ENCODE measurements at places on chromosomes 4 and X.

- DNase-seq, result no peak
Measured at GRCh38 chr4:173500841-173501591, 29.0 kb downstream of the HAND2 start.

DNA sequence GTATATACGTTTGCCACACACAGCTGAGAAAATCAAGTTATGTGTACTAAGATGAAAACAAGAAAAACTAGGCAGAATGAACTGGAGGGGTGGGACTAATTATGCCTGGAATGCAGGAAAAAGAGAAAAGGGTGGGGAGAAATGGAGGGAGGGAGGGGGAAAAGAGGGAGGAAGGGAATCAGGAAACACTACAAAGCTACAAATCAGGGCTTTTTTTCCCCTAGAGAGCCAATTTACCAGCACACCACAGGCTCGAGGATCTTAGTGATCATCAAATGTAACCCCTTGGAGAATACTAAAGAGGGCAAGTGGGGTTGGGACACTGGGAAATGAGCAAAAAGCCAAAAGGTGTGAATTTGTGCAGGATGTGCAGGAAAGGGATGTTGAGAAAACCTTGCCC is 451.9 kb downstream of the SMARCA1 start:
- no peak for DNase-seq

DNA sequence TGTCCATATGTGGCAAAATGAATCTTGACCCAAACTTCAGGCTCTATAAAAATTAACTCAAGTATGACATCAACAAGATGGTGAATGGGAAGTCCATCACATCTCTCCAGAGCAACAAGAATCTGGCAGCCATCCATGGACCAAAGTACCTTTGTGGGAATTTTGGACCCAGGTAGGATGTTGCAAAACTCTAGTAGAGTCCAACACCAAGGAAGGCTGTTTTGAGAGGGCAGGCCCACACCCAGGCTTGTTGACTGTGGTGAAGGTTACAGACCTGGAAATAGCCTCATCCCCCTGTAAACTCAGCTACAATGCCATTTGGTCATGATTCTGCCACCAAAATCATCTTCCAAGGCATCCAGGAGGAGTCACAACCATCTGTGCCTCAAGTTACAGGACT is 12.9 kb downstream of the DGAT2L6 start:
- no peak for DNase-seq

- no peak for DNase-seq
Measured at GRCh38 chrX:16436348-16437188, 213.4 kb upstream of the S100G start.

- no peak for DNase-seq
Measured at GRCh38 chr4:7877176-7877575, 62.5 kb downstream of the AFAP1 start.

DNA sequence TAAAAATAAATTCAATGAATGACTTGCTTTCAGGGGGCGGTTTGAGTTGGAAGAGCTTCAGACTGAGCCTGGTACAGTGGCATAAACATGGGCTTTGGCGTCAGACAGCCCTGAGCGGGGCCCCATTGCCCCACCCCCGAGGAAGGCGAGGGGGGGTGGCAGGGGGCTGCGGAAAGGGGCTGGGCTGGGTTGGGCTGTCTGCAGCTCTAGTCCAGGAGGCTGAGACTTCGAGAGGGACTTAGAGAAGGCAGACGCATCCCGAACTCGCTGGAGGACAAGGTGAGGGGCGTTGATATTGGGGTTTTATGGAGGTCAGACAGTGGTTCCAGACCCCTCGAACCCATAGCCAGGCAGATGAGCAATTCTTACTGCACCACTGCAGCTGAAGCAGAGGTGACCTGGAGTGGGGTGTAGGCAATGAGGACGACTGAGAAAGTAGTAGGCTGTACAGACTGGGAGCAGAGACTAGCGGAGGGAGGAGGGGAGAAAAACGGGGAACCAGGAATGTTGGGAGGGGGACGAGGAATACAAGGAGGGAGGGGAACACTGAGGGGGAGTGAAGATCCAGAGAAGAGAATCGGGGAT is at the start of gene MAGED2:
TSS of gene MAGED2 (plus strand) at position 222 of the 585 bp plus-strand sequence. CDS start 1,587 bp downstream, outside the sequence.
- DNase-seq, result no peak

- DNase-seq, result peak; percentile 11
Measured at GRCh38 chr4:54746218-54746617, 88.5 kb downstream of the KIT start.

- no peak for DNase-seq
Measured at GRCh38 chr4:128661479-128661878, 148.0 kb upstream of the JADE1 start.

GRCh38 chrX:45980726-45981125 is 564.5 kb downstream of the ZNF674 start:
- no peak for DNase-seq

Data from NCI-H510A (cell line).